ENCODE measurements at places on chromosomes 2 and 18.

- DNase-seq = no peak
Observed at GRCh38 chr2:234427081-234428061, 69.5 kb downstream of the ARL4C start.

DNA sequence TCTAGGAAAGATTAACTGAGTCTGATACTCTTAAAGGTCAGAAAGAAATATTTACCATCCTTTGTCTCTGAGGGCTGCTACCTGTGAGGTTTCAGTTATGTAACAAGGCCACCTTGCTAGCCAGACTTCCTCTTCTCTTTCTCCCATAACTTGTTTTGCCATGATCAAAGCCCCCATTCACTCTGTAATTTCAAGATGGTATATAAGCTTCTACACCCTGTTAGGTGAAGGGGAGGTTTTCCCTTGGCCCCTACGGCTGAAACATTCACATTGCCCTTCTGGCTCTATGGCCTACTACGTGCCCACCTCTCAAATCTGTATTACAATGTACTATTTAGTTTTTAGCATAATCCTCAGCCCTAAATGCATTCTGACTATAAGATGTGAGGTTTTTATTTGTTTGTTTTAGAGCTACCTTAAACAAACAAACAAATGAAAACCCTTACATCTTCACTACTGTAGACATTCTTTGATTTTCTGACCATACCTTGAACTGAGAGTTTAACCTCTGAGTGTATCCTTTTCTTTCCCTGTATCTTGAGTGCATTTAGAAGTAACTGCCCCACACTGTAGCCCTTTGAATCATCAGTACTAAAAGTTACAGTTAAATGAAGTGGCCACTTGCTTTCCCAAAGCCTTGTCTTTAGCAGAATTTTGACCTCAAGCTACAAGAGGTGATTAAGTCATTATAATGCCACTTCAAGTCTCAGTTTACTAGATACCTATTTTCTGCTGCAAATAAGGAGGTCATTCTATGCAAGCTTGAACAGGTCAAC lies 332.2 kb downstream of the SOCS6 start:
- no peak for DNase-seq

GRCh38 chr18:6236258-6236657 lies 178.5 kb downstream of the L3MBTL4 start:
- no peak for DNase-seq

DNA sequence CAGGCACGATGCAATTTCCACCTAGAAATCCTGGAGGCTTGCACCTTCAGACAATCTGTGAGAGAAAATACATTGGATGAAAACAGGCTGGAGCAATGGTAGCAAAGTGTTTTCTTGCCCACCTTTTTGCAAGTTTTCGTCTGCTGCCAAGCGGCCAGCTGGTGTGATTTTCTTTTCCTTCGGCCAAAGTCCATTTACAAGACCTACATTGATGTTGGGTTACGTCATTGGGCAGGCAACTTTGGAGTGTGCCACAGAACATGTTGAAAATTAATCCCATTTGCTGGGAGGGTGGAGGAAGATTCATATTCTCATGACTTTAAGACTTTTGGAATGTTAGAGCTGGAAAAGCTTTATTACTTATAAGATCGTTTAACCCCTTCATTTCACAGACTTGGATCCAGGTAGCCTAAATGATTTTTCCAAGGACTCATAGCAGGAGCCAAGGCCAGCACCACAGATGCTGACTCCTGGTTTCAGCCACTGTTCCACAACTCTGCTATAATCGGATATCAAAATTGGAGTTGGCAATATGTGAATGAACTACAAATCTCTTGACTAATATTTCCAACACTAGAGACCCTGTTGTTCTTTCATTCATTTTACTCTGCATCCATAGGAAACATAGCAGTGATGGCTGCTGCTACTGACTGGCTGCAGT lies 352.1 kb downstream of the RND3 start:
- no peak for DNase-seq

- DNase-seq = no peak
Observed at GRCh38 chr2:48059975-48060374, 153.7 kb upstream of the FBXO11 start.

DNA sequence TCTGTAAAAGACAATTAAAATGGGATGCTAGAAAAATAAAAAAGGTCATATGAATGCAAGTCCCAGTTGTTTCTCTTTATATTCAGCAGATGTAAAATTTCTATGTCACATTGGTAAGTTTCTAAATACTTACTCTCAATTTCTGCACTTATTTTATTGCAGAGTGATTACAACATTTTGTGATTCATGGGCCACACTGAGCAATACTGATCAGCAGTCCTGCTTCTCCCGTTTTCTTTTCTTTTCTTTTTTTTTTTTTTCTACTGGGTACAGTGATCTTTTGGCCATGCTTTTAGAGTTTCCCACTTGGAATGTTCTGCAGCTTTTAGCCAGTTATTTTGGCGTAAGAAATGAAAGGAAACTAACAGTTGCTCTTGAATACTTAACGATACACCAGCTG lies 38.8 kb downstream of the LIMS1 start:
- no peak for DNase-seq

GRCh38 chr2:53208815-53209214 lies 558.8 kb upstream of the CHAC2 start:
- no peak for DNase-seq

DNA sequence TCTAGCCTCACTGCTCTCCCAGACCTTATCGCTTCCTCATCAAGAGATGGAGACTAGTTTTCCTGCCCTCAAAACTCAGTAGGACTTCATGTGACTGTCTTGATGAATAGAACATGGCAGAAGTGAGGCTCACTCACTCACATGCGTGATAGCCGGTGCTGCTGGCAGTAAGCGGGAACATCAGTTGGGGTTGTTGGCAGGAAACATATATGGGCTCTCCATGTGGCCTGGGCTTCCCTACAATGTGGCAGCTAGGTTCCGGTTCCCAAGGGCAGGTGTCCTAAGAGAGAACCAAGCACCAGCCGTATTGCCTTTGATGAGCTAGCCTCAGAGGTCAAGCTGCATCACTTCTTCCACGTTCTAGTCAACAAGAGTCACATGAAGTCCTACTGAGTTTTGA lies 15.2 kb upstream of the FAHD2A start:
- no peak for DNase-seq

DNA sequence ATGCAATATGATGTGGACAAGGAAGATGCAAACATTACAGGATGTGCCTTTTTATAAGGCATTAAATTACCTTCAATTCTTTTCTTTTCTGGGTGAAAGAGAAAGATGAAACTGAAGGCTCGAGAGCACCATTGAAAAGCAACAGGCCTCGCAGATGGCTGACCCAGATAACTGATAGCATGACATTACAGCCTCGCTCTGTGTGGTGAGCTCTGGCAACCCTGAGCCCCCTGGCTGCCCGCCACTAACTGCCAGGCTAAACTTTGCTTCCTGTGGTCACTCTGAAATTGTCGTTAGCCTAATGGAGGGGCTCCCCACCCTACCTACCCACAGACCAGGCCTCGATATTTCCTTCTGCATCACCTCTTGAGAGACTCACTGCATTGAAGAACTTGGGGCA lies 516.8 kb upstream of the FANCL start:
- no peak for DNase-seq

Measured in NCI-H2227 treated with DMSO at 0.1 percent for 48 hours (cell line).